Stimulated activated CD8-positive, alpha-beta memory T cell treated with anti-CD3 and anti-CD28 coated beads, Interleukin-2, amount 100 ng/mL, for 1 hour (primary cell): ENCODE measurements at places on chromosomes 2 and 18.

- no peak for DNase-seq
Observed at GRCh38 chr2:64679673-64680425, 26.1 kb upstream of the SERTAD2 start.

GRCh38 chr2:102020596-102021170 lies 28.9 kb downstream of the IL1R2 start:
- peak; percentile 69 for DNase-seq

DNA sequence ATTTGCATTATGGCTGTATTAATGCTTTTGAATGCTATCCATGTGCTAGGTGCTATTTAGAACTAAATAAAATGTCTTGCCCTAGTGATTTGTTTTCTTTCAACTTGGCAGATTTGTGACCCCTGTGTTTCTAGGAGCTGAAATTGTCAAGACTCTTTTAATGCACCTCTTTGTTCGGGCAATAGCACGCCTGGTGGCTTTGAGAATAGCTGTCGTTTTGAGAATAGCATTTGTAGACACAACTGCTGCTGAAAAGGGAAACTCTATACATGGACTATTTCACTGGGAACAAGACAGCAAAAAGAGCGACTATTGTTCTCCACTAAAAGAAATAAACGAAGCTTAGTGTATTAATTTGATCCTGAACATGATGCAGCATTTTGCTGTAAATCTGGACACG lies 352.1 kb upstream of the ZNF521 start:
- no peak for DNase-seq

- DNase-seq, result no peak
Observed at GRCh38 chr18:45139478-45139877, 458.8 kb downstream of the SETBP1 start.

GRCh38 chr18:36349552-36349951 lies 52.0 kb downstream of the FHOD3 start:
- no peak for DNase-seq

- DNase-seq, result no peak
Observed at GRCh38 chr2:101823859-101824258, 126.4 kb downstream of the MAP4K4 start.

GRCh38 chr2:123993728-123994323 lies 31.3 kb upstream of the CNTNAP5 start:
- no peak for DNase-seq

- no peak for DNase-seq
Observed at GRCh38 chr18:8899000-8899399, 193.6 kb downstream of the MTCL1 start.

- DNase-seq, result no peak
Observed at GRCh38 chr18:49886891-49887764, 73.8 kb upstream of the ACAA2 start.

DNA sequence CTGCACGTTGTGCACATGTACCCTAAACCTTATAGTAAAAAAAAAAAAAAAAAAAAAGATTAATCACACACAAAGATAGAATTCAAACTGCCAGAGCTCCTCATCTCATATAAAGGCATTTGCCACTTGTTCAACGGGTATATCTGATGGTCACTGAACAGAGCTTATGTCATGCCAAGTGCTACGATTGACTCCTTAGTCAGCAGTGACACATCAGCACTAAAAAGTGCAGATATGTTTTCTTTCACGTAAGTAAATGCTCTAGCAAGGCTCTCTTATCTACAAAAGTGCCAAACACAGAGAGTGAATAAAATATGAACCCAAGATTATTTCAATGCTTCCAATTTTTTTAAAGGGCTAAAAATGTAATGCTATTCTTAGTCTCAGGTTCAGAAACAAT lies 1.1 kb downstream of the LMAN1 start:
- DNase-seq, result no peak

- no peak for DNase-seq
Observed at GRCh38 chr2:8144785-8145184, 537.1 kb upstream of the ID2 start.

- no peak for DNase-seq
Observed at GRCh38 chr2:71746946-71747501, 293.7 kb downstream of the DYSF start.

DNA sequence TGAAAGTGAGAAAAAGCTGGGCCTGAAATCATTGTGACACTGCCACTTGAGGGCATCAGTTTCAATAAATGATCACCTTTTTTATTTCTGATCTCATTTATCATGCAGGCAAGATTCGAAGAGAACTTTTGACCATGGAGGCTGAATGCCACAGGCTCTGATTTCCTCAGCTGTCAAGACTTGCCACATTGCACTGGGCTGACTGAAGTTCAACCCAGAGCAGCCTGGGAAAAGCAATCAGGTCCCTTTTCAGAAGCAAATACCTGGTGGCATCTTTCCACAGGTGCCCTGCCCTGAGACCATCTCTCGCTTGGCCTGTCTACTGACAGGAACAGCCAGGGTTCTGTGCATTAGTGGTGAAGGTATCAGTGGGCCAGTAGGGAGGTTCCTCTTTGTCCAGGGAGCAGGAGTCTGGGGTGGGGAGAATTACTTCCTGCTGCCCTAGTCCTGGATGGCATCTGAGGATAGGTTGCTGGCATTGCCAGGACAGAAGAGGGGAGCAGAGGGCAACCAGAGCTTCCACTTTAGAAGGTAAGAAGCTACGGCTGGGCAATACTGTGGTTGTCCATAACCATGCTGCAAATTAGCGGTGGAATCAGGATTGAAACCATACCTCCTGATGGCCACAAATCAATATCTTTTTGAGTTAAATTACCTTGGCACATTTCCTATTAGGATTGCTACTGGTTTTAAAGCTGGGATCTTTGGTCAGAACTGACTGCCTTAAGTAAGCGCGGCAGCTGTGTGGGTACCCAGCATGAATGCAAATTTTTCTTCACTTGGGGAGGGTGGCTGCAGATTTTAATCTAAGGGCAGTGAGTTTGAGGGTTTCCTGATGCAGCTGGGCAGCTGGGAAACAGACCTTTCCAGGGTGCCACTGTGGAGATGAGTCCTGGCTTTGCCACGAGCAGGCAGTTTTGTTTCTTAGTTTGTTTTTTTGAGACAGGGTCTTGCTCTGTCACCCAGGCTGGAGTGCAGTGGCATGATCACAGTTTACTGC lies 394.5 kb downstream of the ALK start:
- no peak for DNase-seq

DNA sequence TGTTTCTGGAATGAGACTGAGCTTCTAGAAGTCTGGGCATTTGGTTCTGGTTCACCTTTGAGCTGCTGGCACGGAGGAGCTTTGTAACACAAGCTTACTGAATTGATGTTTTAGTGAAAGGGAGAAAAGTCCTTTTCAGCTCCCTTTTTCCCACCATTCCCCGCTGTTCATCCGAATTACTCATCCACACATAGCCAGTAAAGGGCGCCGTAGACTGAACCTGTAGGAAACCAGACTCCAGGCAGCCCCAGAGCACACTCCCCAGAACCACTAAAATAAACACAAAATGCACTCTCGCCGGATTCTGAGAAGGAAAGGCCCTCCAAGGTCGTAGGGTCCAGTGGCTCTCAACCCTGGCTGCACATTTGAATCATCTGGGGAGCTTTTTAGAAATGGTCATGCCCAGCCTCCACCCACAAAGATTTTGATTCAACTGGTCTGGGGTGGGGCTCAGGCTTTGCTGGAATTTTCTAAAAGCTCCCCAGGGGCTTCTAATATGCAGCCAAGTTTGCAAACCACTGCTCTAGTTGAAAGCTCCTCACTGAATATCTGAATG lies 29.6 kb downstream of the TCF7L1 start:
- DNase-seq, result no peak

DNA sequence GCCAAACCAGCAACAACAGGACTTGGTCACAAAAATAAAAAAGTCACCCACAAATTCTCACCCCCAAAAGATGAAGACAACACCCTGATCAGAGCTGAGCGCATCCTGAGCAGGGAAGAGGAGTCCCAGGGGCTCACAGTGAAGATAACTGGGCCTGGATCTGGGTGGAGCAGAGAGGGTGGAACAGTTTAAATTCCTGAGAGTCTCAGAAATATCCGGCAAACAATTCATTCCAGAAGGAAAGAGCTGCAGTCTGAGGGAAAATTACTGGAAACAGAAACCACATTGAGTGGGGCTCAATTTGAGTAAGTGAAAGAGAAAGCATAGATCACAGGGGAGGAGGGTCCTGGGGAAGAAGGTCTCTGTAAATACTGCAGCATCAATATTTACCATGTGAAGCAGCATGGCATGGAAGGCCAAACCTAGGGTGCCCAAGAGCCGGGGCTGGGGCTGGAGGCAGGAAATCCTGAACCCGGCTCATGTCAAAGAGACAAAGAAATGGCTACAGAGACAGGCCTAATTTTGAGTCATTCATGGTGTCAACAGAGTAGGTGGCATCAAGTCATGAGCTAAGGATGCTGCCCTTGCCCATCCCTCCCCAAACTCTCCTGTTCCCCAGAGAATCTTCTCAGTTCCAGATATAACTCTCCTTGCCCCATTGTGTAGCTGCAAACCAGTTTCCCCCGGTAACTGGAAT lies 61.4 kb upstream of the ZBTB7C start:
- no peak for DNase-seq

DNA sequence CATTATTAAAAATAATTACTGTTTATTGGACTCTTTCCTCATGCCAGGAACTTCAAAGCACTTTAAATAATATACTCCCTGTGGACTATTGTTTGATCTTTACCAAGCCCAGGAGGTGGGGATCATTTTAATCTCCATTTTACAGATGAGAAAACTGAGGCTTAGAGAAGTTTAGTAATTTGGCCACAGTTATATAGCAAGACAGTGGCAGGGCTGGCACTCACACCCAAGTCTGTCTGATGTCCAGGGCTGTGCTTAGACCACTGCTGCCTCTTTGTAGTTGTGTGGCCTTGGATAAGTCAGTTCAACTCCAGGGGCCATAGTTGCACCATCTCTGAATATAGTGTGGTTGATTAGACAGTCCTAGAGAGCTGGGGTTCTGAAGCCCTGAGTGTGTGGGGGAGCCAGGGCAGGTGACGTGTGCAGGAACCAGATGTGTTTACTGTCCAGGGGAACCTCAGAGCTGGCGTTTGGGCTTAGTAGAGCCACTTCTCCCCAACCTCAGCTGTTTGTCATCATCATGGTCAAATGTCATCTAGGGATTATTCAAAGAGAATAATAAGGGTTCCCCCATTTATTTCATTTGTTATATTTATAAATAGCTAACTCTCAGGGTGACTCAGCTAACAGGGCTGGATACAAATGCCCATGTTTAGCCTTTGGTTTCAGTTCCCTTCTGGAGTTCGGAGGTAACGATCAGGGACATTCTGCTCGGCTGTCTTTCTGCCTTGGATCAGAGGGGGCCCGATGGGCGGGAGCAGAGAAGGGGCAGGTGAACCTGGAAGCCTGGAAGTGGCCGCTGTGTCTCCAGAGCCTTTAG lies 68.0 kb downstream of the BOLA3 start:
- DNase-seq, result no peak

- DNase-seq, result no peak
Observed at GRCh38 chr18:69002233-69002632, 204.4 kb downstream of the CCDC102B start.

DNA sequence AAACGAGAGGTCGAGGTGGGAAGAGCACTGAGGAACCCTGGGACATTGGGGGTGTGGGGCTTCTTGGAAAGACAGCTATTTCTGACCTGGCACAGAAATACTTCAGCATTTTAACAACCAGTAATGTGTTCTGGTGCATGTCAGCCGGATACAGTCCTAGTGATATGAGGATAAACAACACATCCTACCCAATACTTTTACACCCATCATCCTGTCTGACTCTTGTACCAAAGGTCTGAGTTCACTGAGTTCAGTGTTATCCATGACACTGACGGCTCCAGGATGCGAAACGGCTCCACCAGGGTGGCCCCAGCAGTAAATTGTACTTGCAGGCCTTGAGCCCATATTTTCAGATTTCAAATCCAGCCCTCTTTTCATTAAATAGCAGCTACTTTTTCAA lies 65.9 kb upstream of the SH3BP4 start:
- no peak for DNase-seq

GRCh38 chr2:19158211-19158610 lies 200.2 kb downstream of the OSR1 start:
- no peak for DNase-seq

- no peak for DNase-seq
Observed at GRCh38 chr2:29202819-29203495, 87.7 kb downstream of the CLIP4 start.

- no peak for DNase-seq
Observed at GRCh38 chr2:26993768-26994167, 23.3 kb downstream of the MAPRE3 start.

DNA sequence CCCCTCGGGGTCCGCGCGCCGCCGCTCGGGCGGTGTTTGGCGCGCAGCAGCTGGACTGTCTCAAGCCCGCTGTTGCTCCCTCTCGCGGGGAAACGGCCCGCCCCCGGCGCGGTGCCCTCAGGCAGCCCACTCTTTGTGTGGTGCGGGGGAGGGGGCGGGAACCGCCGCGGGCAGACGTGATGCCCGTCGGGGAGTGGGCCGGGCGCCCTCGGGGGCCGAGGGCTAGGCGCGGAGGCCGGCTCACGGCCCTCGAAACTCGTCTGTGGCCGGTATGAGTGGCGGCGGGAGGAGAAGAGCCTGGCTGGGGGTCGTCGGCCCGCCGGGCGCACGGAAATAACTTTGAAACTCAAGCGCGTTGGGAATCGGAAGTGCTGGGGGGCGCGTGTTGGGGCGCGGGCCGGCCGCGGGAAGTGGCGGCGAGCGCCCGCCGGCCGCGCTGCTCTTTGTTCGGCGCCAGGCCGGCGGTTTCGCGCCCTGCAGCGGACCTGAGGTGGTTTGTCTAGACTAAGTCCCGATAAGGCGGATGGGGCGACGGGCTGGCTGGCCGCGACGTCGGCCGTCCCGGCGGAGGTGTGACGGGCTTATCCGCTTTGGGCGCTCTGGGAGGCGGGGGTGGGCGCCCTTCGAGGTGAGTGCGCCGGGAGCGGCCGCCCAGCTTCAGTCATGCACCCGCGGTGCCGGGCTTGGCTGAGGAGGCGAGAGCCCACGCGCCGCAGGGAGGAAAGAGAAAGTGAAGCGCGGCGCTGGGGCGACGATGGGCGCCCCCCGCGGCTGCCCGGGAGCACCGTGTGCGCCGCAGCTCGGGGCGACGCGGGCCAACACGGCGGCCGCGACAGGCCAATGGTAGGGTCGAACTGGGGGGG lies 679 bp downstream of the PTMA start:
- no peak for DNase-seq

DNA sequence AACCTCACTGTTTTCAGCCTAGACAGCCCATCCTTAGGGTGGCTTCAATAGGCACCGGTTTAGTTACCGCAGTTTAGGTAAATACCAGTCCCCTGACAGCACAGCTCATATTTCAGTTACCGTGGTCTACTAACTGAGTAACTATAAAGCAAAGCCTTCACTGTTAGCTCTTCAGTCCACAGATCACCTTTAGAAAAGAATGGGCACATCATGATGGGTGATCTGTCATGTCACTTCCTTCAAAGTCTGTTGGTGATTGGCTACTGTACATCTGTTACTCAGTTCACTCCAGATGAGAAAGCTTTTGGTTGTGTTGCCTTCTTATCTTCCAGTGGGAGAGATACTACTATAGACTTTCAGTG lies 21.0 kb downstream of the SLC20A1 start:
- DNase-seq, result no peak

- peak; percentile 57 for DNase-seq
Observed at GRCh38 chr2:136327162-136327852, 209.4 kb upstream of the CXCR4 start.

- DNase-seq, result no peak
Observed at GRCh38 chr2:128373451-128374000, 54.9 kb upstream of the HS6ST1 start.
